ENCODE measurements at places on chromosomes 11 and 22.

- no peak for DNase-seq
Observed at GRCh38 chr11:108786281-108786990, 121.6 kb downstream of the DDX10 start.

DNA sequence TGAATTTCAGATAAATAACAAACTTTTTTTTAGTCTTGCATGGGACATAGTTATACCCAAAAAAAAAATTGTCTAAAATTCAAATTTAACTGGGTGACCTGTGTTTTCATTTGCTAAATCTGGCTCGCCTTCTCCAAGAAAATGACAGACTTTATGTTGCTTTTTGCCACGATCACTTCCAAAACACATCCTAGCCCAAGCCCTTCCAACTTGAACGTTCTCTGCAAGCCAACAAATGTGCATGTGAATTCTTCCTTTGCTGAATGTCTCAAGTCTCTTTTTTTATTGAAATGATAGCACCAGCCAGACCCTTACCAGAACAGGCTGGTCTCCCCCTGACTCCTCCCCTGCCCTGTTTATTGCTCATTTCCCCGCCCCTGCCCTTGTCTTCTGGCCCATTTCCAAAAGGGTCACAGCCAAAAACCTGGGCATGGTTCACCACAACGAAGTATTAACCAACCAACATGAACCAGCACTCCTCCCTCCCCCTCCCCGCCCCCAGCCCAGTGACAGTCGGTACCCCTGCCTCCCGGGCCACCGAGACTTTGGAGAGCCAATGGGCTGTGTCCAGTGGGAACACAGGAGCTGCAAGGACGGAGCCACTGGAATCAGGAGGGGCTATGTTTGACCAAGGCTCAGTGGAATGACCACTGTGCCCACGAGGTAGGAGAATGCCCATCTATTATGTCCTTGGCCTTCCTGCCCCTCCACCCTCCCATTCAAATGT, 63.2 kb downstream of the BTG4 start:
- DNase-seq: no peak

DNA sequence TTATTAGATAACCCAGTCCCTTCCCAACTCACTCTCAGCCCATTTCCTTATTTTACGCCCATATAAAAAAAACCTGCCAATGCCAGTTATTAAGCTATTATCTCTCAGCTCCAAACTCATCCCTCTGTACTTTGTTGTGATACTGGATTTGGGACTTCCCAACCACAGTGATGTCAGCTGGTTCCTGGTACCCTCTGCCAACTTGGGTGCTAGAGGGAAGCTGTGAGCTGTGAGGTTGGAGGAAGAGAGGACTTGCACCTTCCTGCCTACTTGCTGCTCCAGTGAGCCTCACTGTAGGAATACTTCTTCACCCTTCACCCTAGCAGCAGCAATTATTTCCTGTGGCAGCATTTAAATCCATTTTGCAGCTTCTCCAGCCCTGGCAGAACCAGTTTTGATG, 19.2 kb upstream of the CSF2RB start:
- no peak for DNase-seq

DNA sequence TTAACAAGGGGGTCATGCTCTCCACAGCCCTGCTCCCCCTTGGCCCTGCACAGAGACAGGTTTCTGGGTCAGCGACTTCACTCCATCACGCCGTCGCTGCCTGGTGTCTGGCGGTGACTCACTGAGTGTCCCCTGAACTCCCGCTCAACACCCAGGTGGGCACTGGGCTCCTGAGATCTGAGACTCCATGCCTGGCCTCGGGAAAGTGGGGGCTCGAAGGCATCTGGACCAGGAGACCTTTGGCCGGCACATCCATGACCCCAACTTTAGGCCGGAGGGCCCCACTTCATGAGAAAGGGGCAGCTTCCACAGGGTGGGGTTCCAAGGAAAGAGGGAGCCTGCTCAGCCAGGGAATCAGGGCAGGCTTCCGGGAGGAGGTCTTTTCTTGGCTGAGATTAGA, 79.3 kb upstream of the PRR5 start:
- no peak for DNase-seq

- no peak for DNase-seq
Observed at GRCh38 chr22:44206696-44207095, 26.0 kb downstream of the PARVG start.

Data from C1 segment of cervical spinal cord (tissue), 14 donors.